ENCODE measurements at places on chromosomes 1 and 21.

DNA sequence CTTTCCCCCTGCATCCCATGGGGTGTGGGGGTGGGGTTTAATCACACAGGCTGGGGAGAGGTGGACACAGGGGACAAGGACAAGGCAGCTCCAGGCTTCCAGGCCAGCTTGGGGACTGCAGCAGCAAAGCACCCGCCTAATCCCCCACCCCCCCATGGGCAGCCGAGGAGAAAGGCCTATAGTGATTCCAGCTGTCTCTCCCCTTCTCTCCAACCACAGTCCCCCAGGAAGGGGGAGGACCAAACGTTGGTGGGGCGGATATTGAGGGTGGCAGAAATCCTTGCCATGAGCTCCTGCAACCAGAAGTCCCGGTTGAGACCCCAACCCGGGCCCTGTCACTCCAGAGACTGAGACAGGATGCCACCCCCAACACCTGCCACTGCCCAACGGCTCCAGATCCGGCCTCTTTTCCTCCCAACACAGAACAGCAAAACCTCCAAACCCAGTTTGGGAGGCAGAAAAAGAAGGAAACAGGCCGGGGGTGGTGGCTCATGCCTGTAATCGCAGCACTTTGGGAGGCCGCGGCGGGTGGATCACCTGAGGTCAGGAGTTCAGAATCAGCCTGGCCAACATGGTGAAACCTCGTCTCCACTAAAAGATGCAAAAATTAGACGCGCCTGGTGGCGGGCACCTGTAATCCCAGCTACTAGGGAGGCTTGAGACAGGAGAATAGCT is 1.7 kb downstream of the EPHA2 start:
- no peak for DNase-seq

DNA sequence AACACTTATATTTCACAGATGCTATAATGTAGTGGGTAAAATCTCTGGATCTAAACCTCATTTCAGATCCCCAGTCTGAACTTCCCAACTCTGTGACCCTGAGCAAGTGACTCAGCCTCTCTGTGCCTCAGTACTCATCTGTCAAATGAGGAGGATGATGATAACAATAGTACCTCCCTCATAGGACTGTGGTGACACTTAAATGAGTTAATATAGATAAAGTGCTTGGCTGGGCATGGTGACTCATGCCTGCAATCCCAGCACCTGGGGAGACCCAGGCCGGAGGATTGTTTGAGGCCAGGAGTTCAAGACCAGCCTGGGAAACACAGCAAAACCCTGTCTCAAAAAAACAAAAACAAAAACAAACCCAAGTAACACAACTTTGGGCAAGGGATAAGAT is 4.7 kb upstream of the ECE1 start:
- DNase-seq: no peak

- peak; percentile 17 for DNase-seq
Measured at GRCh38 chr1:26234644-26235370, 807 bp downstream of the CEP85 start.

DNA sequence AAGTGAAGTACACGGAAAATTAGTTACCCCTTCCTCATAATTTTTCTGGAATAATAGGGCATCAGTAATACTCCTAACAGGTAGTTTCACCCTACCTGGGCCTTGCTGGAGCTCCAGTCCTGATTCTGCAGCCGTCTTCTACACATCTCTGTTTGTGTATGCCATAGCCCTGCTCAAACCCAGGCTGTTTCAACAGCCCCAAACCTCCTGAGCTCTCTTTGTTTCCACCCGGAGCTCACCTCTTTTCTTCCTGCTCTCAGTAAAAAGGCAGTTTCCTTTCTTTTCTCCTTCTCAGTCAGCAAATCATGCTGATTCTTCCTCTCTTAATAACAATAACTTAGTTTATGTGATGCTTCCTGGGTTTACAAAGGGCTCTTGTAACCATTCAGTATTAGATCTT is 355.1 kb upstream of the RUNX1 start:
- no peak for DNase-seq

DNA sequence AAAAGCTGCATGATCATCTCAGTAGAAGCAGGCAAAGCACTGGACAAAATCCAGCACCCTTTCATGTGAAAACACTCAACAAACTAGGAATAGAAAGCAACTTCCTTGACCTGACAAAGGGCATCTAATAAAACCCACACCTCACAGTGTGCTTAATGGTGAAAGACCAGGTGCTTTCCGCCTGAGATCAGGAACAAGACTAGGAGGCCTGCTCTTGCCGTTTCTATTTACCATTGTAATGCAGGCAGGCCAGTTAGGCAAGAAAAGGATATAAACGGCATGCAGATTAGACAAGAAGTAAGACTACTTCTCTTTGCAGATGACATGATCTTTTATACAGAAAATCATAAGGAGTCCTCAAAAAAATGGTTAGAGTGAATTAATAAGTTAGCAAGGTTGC is 37.2 kb downstream of the SLC37A1 start:
- DNase-seq: no peak

GRCh38 chr1:150971583-150972416 is 2.8 kb downstream of the CERS2 start:
- DNase-seq: no peak

DNA sequence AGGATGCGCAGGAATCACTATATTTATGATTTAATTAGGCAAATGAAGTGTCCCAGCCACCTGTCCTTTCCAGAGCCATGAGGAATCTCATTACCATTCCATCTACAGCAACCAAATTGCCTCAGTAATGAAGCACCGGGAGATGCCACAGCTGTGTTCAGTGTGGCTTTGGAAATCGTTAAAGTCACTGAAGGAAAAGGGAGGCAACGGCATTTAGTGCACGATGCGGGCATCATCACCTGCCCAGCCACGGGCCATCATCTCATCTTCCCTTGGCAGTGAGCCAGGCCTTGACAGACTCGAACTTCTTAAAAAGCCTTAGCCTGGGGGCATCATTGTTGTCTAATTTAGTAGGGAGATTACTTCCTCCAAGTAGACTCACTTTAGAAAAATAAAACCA is 67.8 kb downstream of the CNIH3 start:
- DNase-seq: no peak

GRCh38 chr1:201625226-201625761 is 86.4 kb downstream of the NAV1 start:
- DNase-seq: no peak

DNA sequence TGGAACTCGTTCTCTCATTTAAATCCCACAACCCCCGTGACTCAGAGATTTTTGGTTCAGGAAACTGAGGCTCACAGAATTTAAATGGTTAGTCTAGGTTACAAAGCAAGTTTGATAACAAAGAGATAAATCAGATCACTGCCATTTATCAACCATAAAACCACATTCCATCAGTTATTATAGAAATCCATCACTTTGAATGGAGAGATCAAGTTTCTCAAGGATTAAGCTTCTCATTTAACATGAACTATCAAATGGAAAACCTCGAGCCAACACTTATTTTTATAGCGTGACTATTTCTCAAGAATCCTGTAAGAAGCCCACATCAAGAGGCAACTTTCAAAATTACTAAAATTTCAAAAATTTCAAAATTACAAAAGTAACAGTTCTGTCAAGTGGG is 11.9 kb downstream of the WLS start:
- no peak for DNase-seq

- no peak for DNase-seq
Measured at GRCh38 chr1:57018119-57018518, 52.3 kb upstream of the C8B start.

DNA sequence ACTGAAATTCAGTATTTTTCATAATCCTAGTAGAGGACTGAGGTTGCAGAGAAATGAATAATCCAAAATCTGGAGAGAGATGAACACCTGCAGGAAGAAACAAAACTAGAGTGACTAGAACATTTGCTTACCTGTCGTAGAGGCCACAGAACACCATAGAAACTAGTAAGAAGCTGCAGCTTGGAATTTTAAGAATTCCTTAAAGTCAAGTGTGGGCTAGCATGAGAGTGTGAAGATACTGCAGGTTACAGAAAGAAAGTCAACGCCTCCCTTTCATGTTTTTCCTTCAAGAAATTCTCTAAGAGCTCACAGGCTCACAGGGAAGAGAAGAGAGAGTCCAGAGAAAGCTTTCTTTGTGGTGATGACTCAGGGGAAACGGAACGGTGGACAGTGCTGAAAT is 633.7 kb downstream of the LRRIQ3 start:
- DNase-seq: no peak

DNA sequence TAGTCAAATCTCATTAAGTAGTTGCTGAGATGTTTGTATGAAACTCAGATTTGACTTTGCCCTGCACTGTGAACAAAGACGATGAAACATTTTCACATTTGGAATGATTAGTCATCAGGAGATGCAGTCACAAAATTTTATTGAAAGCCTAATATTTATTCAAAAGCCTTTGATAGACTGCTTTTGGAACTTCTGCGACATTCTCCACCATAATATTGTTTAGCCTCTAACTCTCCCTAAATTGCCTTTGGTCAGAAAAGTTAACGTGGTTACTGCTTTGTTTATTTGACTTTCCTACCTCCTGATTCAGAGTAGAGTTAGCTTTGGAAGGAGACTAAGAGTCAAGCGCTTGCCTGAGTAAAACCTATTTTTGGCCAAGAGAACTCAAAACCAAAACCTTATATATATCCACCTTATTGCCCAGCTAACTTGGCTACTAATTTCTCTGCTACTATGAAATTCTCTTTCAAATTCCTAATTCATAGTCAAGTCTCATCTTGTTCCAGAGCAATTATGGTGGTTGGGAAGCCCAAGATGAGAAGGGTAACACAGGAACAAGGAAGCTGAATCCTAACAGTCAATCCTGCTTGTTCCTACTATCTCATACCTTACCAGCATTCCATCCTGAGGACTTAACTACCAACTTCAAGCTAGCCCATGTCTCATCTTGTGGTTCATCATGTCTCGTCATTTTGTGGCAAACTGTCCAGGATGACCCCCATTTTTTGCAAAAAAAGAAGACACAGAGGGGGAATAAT is 429.6 kb downstream of the USP25 start:
- DNase-seq: no peak

DNA sequence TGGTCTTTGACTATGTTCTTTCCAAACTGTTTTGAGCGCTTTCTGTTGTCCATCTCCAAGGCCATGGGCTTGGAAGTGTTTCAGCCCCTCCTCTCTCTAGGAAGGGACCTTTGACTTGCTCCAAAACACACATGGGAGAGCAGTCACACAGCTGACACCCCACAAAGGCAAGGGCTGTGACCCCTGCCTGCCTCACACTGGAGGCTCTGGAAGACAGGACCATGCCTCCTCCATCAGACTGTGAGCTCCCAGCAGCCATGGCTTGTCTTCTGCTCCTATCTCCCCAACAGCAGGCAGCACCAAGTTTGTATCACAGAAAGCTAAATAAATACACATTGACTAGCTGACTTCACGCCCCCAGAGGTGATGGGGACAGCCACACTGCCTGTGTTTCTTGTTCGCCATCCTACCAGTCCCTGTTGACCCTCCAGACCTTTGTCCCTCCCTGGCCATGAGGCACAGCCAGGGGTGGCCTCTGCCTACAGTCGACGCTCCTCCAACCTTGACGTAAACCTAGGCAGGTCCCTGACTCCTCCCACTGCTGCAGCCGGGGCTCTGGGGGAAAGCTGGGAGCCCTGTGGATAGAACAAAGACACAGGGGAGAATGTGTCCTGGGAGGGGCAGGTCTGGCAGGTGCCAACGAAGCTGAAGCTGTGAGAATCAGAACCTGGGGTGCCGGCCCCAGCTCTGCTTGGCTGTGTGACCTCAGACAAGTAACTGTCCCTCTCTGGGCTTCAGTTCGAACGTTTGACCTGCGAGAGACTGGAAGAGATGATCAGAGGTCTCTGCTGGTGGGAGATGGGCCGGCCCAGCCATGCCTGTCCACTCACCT is 4.8 kb downstream of the PLA2G2F start:
- no peak for DNase-seq

DNA sequence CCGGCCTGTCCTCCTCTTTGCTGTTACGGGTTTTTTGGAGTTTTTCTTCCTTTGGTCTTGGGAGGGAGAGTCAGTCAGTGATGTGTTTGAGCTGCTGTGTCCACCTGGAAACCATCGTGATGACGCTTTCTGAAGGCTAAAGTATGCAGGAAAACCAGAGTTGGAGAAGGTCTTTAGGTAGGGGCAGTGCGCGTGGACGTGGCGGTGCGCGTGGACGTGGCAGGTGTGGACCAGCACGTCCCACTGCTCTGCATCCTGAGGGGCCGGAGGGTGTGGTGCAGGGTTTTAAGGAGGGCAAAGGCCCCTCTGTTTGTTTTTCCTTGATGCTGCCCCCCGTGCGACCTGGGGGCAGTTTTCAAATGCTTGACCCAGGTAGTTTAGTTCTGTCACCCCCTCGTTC is 29.9 kb downstream of the PRKCZ start:
- DNase-seq: no peak

GRCh38 chr1:221794935-221795334 is 53.0 kb upstream of the DUSP10 start:
- DNase-seq: no peak

GRCh38 chr1:109112056-109112651 is 1.8 kb upstream of the ELAPOR1 start:
- no peak for DNase-seq

- DNase-seq: no peak
Measured at GRCh38 chr21:17368748-17369363, 144.0 kb upstream of the CXADR start.

GRCh38 chr1:154448331-154448811 is 43.2 kb downstream of the IL6R start:
- no peak for DNase-seq

DNA sequence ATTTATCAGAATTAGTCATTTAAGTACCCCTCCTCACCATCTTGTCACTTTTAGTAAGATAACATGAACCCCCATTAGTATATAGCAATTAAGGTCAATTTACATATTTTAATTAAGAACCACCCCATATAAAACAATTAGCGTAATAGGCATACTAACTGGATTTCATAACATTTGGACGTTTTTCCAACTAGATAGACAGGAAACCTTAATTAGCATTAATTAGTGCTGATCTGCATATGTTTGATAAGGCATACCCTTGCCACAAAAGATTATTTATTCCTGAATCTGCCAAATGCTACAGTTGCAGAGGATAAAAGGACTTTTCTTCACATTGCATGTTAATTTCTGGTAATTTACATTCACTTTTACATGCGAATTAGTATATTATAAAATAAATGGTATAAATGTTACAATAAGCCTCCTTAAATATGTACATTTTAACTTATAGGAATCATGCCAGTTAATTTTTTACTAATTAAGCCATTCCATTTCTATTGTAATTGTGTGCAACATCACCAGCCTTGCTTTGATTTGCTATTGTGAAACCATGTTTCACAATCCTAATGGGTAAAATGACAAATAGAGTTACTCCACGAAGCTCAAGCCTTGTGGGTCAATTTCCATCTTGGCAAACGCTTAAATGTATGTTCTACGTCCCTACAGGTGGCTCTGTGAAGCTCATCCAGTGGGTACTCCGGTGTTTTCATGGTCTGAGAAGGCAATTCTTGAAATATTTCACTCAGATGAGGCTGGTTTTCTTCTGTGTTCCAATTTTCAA is 469.6 kb downstream of the DPYD start:
- DNase-seq: no peak

GRCh38 chr1:218558271-218558810 is 213.2 kb downstream of the TGFB2 start:
- DNase-seq: no peak

GRCh38 chr1:228018961-228019721 is 12.3 kb downstream of the WNT3A start:
- no peak for DNase-seq

GRCh38 chr21:38821248-38821647 is 15.5 kb downstream of the ETS2 start:
- DNase-seq: no peak
